ENCODE measurements at places on chromosomes 7 and 10.
A peak's percentile ranks its signal among the peaks of the same experiment; 100 is the strongest.

DNA sequence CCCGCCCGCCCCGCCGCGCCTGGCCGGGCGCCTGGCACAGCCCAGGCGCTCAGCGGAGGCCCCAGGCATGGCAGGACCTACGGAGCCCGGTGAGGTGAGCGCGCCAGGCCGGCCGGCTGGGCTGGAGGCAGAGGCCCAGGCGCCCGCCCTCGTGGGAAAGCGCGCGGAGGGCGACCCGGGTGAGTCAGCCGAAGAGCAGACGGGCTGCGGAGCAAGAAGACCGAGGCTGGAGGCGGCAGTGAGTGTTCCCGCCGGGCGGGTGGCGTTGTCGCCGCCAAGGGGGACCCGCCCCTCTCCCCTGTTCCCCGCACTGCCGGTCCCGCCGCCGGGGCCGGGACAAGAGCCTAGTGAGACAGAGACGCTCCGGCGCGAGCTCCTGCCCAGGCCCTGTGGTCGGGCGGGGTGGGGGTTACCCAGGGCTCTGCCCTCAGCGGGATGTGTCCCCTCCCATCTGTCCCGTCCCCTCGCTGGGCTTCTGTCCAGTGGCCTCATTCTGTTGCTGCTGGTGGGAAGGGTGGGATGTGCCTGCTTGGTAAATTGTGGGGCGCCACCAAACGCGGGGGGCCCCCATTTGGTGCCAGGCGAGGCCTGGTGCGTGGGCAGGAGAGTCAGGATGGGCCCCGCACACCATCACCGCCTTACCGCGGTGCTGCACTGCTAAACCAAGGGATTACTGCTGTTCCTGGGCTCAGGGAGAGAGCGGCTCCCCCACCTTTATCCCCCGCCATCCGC, 17.0 kb upstream of the NODAL start:
- peak; percentile 73 for DNase-seq

DNA sequence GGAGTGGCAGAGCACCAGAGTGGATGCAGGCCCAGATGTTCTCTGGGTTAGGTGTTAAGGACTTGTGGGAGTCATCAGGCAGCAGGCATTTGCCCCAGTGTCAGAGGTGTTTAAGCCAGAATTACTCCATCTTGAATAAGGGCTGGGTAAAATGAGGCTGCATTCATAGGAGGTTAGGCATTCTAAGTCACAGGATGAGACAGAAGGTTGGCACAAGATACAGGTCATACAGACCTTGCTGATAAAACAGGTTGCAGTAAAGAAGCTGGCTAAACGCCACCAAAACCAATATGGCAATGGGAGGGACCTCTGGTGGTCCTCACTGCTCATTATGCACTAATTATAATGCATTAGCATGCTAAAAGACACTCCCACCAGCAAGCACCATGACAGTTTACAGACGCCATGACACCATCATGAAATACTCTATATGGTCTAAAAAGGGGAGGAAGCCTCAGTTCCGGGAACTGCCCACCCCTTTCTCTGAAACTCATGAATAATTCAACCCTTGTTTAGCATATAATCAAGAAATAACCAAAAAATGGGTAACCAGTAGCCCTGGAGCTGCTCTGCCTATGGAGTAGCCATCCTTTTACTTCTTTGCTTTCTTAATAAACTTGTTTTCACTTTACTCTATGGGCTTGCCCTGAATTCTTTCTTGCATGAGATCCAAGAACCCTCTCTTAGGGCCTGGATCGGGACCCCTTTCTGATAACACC, 882 bp upstream of the LRRC61 start:
- DNase-seq = no peak

DNA sequence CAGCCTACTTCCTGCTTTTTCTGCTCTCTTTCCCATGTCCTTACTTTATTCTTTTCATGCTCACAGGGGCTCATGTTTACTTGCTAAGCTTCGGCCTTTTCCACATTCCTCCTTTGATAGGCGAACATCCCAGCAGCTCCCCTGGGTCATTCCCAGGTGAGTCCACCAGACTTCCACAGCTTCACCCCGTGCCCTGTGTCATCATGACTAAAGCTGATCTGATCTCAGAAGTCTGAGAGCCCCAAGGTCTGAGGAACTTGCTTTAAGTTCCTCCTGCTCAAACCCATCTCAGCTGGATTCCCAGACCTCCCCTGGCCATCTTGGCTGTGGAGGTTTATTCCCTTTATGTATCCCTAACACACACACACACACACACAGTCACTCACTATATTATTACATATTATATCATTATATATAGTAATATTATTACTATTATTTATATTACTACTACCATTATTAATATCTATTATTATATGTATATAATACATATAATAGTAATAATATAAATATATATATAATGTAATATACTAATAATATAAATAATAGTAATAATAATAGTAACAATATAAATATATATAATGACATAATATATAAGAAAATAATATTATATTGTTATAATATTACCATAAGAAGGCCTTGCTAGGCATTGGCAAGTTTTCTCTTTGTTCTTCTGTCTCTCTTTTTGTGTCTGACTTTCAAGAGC, 295.9 kb downstream of the PTEN start:
- no peak for DNase-seq

- DNase-seq = no peak
These were observed 784.3 kb downstream of the DNAJB9 start for GRCh38 chr7:109354000-109354399.

DNA sequence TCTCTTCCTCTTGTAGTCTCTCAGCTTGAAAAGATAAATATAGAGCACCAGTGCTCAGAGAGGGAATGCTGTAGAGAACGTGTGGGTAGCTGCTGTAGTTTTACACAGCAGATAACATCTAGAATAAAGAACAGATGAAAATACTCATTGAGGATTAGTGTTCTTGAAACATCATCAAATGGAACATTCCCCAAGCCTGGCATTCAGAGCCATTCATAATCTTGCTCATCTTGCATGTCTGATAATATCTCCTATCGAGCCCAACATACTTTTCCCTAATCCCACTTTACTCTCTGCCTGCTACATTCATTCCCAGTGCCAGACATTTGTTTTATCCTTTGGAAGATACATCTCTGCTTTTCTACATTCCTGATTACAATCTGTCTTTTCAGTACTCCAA, 35.2 kb downstream of the MCU start:
- no peak for DNase-seq

GRCh38 chr7:135209225-135209834, 2.0 kb downstream of the WDR91 start:
- DNase-seq = no peak

GRCh38 chr10:86292462-86293395, 73.9 kb downstream of the GRID1 start:
- no peak for DNase-seq

DNA sequence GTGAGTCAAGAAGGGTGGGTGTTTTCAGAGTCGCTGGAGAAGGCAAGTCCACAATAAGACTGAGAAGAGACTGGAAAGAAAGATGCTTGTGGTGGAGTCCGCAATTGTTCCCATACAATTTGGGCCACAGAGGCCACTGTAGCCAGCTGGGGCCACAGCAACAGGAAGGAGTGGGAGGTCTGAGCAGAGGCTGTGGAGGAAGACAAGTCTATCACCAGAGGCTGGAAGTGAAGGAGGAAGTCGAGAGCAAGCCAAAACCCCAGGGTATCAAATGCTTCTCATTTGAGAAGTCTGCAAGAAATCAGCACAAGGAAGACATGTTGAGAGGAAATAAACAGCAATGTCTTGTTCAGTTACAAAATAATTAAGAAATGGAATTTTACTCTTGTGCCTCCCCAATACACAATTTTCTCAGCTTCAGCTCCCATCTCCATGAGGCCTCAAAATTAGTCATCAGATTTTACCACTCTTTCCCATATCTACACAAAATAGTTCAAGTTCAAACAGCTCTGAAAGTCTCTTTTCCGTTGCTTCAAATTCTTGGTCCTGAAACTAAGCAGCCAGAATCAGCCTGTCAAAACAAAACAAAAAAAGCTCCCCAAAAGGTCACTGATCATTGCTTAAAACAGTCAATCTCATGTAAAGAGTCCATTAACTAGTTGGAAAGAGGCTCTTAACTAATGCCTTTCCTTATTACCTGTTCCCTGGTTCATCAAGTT, 31.6 kb downstream of the SLC16A12 start:
- DNase-seq = peak; percentile 19

DNA sequence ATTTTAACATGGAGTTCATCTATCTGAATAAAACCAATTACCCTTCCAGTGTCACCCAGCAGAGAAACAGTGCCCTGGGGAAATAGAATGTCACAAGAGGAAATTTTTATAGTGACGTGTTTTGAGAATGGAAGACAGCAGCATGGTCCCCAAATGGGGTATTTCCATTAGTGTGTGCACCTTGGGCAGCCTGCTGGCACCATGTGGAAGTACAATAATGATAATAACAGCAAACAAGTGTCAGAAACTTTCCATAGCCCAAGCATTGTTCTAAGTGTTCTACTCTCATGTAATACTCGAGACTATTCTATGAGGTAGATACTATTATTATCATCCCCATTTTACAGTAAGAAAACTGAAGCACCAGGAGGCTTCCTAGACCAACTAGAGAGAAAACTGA, 2.2 kb upstream of the PDE1C start:
- DNase-seq = no peak

DNA sequence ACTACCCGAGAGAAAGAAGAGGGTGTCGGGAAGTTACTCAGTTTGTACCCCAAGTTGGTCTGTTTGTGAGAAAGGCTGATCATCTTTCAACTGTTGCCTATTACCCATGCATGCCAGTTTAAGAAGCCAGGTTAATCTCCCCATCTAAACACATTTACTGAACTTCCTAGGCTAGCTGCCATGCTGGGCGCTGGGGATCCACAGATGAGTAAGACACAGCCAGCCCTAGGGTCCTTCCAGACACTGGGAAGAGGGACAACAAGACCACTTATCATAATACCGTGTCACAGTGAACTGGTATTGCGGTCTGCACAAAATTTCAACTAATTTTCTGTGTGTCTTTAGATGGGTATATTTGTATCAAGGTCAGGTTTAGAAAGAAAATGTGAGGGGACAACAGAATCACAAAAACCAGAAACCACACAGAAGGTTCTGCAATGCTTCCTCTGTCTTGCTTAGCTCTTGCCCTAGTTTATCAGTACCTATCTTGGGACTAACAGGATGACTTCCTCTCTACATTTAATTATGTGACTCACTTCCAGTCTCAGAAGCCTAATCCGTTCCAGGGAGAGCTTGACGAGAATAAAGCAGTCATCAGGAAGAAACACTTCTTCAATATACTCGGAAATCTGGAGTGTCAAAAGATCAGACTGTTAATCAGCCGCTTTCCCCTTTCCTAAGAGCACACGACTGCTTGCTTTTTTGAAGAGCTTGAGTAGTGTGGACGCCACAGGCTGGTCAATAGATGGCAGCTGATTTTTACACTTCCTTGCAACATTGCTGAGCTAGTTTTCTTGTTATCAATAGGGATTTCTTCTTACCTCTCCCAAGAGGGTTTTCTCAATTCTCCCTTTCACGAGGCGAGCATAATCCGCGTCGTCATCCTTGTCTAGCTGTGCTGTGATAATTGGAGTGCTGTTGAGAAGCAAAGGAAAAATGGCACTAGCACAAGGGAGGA, 45.7 kb downstream of the POLR3A start:
- peak; percentile 68 for DNase-seq

- no peak for DNase-seq
These were observed 1.3 kb downstream of the IFIT2 start for GRCh38 chr10:89303161-89303560.

DNA sequence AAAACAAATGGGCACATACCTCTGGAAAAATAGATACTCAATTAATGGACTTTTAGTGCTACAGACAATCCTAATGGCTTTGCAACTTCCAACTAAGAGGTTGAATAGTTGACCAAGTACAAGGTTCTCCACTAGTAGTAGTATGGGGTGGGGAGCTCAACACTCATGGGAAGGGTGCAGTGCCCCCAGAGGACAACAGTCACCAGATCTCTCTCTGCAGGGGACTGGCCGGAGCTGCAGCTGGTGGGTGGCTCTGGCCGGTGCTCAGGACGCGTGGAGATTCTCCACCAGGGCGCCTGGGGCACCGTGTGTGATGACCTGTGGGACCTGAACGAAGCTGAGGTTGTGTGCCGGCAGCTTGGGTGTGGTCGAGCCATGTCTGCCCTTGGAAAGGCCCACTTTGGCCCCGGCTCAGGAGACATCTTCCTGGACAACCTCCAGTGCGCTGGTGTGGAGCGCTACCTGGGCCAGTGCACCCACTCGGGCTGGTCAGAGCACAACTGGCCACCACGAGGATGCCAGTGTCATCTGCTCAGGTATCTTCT, 68.1 kb downstream of the CUZD1 start:
- no peak for DNase-seq

GRCh38 chr7:3217166-3217565, 83.9 kb upstream of the SDK1 start:
- peak; percentile 61 for DNase-seq

DNA sequence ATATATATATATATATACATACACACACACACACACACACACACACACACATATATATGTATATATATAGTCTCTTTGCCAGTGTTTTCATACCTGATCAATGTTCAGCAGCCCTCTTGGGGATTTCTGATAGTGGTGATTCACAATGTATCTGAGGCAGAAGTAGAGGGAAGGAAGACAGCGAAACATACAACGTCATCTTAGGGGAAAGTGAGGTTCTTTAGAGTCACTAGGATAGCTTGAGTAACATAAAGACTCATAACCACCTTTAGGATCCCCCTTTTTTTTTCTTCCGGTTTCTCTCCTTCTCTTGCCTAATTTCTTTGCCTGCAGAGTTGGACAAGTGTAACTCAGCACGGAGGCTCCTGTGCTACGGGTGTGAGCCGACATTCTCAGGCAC, 56.6 kb downstream of the PODXL start:
- DNase-seq = no peak

- peak; percentile 96 for DNase-seq
These were observed 6.1 kb downstream of the NYAP1 start for GRCh38 chr7:100489824-100490223.

DNA sequence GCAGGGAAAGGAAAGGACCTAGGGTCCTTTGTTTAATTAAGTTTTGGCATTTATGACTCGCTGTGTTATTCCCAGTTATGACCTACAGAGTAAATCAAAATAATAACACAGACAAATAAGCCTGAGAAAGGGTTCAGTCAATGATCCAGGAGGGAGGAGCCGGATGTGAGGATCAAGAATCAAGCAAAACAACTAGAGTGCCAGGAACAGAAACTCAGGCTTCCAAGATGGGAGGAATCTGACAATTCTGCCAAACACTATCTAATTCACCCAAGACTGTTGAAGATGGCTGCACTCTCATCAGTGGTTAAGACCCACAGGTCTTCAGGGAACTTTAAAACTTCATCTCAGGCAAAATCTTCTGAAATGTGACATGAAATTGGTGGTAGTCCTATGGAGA, 50.3 kb upstream of the PIP4K2A start:
- no peak for DNase-seq

GRCh38 chr10:32050177-32050576, 6.0 kb downstream of the KIF5B start:
- DNase-seq = no peak

GRCh38 chr7:78905436-78905835, 548.0 kb downstream of the MAGI2 start:
- no peak for DNase-seq

DNA sequence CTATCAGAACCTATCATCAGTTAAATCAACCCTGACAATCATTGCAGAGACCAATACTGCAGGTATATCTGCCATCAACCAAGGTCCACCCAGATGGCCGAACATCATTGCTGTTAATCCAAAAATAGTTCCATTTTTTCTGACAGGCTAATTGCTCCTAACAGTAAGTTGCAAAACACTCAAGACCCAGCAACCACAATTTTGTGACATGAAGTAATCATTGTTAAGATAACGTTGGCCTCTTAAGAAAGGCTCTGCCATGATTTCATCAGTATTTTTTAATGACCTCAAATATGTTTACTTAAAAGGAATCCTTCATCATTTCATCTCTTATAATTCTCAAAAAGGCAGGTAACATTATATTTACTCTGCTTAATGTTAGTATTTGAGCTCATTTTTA, 553.4 kb upstream of the POM121L12 start:
- DNase-seq = no peak
